ENCODE measurements at places on chromosomes 3 and 15.

GRCh38 chr3:48756640-48757039 lies 39.6 kb upstream of the IP6K2 start:
- no peaks in the 10 kb centered on the region for H3K27me3 ChIP-seq
- DNase-seq = no peak
- peaks cover 5% of the 10 kb centered on the region for H3K36me3 ChIP-seq
- H3K4me1 ChIP-seq = peaks cover 3% of the 10 kb centered on the region

DNA sequence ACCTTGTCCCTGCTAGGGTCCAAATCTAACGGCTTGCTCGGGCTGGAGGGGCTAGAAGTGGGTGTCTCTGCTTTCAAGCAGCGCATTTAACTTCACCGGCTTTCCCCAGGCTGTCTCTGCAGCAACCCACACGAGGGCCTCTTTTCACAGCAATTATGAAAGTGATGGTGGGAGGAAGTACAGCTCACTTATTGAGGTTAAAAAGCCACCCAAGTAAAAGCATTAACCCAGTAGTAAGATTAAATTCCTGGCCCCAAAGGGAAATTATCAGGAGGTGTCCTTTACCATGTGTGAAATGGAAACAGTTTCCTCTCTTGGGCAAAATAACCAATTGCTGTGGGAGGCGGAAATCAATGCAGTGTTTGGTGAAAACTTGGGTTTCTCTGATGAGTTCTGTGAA lies 41.1 kb downstream of the NGRN start:
- H3K4me1 ChIP-seq = peaks cover 19% of the 10 kb centered on the region
- peak overlapping the region; percentile 90 for H3K27ac ChIP-seq
- no peaks in the 10 kb centered on the region for H3K27me3 ChIP-seq
- no peak for DNase-seq
- H3K36me3 ChIP-seq = no peaks in the 10 kb centered on the region
- peak overlapping the region; percentile 85 for H3K4me3 ChIP-seq

DNA sequence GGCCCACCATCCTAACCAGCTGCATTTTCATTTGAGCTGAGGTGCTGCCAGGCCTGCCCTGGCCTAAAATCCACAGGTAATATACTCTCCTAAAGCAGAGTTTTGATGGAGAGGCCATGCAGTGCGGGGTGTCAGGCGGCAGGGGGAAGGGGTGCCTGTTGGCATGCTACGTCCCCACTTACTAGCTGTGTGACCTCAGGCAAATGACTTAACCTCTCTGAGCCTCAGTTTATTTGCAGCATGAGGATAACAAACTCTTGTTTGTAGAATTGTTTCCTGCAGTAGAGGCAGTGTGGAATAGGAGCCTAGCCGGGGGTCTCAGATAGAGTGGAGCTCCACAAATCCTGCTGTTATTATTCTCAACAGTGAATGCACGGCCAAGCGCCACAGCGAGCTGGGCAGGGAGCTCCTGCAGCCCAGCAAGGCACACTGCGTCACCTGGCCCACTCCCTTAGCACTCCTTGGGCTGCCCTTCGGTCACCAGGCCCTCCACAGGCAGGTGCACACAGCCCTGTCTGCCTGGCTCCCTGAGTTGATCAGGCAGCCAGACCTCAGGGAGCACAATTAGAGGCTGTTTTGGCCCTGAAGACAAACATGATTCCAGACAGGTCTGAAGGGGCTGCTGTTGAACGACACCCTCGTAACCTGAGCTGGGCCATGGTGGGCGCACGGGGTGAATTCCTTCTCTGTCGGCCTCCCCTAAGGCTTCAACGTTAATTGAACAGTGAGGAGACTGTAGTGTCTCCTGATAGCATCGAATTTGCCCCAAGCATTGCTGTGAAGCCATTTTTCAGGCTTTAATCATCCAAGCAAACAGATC lies 248.8 kb upstream of the LYSMD4 start:
- no peaks in the 10 kb centered on the region for H3K36me3 ChIP-seq
- H3K27me3 ChIP-seq = peaks cover 5% of the 10 kb centered on the region
- no peak overlapping the region for H3K27ac ChIP-seq
- no peak for DNase-seq
- no peak overlapping the region for H3K4me3 ChIP-seq

DNA sequence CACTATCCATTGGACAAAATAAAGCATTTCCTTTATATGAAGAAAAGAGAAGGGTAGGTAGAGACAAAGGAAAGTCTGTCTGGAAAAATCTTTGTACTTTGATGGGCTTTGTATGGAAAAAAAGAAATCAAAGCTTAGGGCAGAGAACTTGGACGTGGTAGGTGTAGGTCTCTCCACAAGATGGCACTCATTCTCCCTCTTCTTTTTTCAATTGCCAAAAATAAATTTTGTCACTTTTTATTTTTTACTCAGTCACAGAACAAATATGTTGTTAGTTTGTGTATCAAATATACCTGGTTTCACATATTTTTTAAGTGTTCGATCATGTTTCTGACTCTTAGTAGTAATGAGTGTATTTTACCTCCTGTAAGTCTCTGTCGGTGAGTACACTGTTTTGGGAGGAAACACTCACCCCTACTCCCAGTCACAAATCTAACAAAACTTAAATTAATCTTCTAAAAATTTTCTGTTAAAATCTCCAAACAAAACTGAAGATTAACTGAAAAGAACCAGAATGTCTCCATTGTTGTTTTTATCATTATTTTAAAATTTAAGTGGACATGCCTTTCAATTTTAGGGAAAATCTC lies 415.8 kb upstream of the GOLIM4 start:
- no peak overlapping the region for H3K27ac ChIP-seq

DNA sequence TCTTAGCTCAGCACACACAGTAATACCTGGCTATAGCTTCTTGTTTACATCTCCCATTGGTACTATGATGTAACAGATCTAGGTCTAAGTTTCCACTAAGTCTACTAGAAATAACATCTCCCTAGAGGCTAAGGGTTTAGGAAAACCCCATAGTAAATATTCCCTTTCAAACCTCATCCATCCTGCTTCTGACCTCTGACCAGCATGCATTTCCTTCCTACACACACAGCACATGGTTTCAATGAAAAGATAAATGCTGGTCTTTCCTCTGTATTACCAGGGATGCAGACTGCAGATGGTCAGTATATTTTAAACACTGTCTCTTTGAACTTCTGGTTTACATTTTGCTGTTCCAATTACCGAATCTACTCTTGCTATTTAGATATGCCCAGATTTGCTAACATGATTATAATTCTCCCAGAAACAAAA lies 96.6 kb downstream of the EFL1 start:
- peaks cover 13% of the 10 kb centered on the region for H3K36me3 ChIP-seq
- H3K4me3 ChIP-seq = no peak overlapping the region
- H3K27me3 ChIP-seq = no peaks in the 10 kb centered on the region
- H3K27ac ChIP-seq = no peak overlapping the region

DNA sequence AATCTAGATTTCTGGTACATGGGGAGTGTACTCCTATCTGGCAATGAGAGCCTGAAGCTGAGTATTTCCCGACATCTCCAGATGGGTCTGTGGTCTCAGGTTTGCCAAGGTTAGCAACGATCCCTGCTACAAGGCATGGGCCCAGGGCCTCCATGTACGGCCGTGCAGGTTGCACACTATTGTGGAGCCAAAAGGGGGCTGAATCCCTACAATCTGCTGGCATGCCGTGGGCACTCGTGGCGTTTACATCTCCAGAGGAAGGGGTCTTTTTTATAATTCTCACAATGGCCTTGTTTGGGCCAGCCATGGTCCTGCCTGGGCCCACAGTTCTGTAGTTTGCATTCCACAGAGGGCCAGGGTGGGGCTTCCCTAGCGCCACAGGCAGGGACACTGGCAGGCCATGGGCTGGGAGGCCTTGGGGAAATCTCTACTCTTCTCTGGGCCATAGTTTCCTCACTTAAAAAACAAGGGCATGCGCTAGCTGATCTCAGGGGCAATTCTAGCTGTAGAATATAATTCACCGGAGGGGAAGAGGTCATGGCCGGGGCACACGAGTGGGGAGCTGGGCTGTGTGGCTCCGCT lies 68.9 kb upstream of the TLE3 start:
- H3K4me1 ChIP-seq = peaks cover 3% of the 10 kb centered on the region
- no peaks in the 10 kb centered on the region for H3K36me3 ChIP-seq
- no peak overlapping the region for H3K4me3 ChIP-seq
- DNase-seq = no peak
- H3K27me3 ChIP-seq = no peaks in the 10 kb centered on the region
- no peak overlapping the region for H3K27ac ChIP-seq

DNA sequence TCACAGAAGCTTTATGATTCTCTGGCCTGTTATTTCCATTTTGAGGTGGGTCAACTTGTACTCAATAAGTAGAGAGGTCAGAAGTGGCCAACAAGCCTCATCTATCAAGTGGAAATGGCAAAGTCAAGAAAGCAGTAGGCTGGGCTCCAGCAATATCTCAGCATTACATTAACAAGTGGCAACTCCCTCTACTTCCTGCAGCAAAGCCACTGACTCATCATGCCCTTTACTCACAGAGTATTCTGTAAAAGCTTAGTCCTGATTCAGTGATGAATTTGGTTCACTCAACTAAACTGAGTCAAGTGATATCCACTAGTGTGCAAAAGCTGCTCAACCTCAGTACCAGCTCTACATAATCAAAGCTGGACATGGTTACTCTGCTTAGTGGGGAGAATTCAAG lies 954.6 kb downstream of the EPHA3 start:
- H3K36me3 ChIP-seq = no peaks in the 10 kb centered on the region
- H3K4me1 ChIP-seq = no peaks in the 10 kb centered on the region
- H3K27ac ChIP-seq = no peak overlapping the region
- DNase-seq = no peak

- no peak overlapping the region for H3K27ac ChIP-seq
- no peaks in the 10 kb centered on the region for H3K36me3 ChIP-seq
- H3K4me1 ChIP-seq = no peaks in the 10 kb centered on the region
- H3K4me3 ChIP-seq = no peak overlapping the region
- no peak for DNase-seq
- no peaks in the 10 kb centered on the region for H3K27me3 ChIP-seq
Measured at GRCh38 chr15:80721476-80721875, 26.4 kb downstream of the ABHD17C start.

GRCh38 chr3:181881749-181882148 lies 170.0 kb downstream of the SOX2 start:
- no peak for DNase-seq
- H3K36me3 ChIP-seq = no peaks in the 10 kb centered on the region
- H3K27me3 ChIP-seq = no peaks in the 10 kb centered on the region
- no peak overlapping the region for H3K27ac ChIP-seq
- no peak overlapping the region for H3K4me3 ChIP-seq
- no peaks in the 10 kb centered on the region for H3K4me1 ChIP-seq

GRCh38 chr15:41387646-41388045 lies 14.7 kb downstream of the NDUFAF1 start:
- DNase-seq = no peak
- H3K27me3 ChIP-seq = no peaks in the 10 kb centered on the region
- no peak overlapping the region for H3K4me3 ChIP-seq
- peaks cover 3% of the 10 kb centered on the region for H3K36me3 ChIP-seq
- no peak overlapping the region for H3K27ac ChIP-seq
- H3K4me1 ChIP-seq = peaks cover 5% of the 10 kb centered on the region

DNA sequence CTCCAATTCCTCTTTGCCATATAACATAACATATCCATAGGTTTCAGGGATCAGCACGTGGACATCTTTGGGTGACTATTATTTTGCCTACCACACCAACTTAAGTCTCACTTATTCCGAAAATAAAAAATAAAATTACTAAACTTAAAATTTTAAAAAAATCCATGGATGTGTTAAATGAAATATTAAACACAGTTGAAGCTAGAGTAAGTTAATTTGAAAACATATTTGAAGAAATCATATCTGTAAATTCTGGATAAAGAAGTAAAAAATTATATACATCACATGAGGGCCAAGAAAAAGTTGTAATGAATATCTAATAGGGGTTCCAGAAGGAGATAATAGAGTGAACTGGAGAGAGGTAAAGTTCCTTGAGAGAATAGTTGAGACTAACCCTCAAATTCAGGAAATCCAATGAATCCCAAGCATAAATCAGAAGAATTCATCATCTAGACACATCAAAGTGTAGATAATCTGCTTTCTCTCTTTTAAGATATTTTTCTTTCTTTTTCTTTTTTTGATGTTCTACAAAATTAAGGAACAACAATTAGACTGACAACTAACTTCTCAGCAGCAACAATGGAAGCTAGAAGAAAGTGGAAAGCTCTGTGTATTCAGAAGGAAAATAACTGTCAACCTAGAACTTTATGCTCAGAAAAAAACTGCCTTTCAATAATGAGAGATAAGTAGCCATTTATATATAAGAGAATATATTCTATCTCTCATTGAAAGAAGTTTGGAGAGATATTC lies 147.4 kb downstream of the ABHD5 start:
- peaks cover 27% of the 10 kb centered on the region for H3K27me3 ChIP-seq
- no peaks in the 10 kb centered on the region for H3K36me3 ChIP-seq

DNA sequence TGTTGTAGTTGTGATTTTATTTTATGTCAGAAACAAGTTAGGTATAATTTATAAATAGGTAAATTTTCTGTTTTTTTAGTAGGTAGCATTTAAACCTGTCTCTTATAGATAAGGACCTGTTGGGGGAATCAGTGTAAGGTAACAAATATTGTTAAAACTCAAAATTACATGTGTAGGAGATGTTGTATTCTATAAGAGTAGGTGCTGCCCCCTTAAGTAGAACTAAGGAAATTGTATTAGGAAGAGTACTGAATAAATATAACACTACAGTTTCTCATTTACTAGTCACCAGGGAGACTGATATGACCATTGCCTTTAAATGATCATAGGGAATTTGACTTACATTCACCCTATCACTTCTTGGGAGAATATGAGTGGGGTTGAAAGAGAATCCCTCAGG lies 31.2 kb downstream of the SLC25A36 start:
- no peak overlapping the region for H3K27ac ChIP-seq
- no peak overlapping the region for H3K4me3 ChIP-seq
- H3K36me3 ChIP-seq = peaks cover 10% of the 10 kb centered on the region
- DNase-seq = no peak
- no peaks in the 10 kb centered on the region for H3K27me3 ChIP-seq

DNA sequence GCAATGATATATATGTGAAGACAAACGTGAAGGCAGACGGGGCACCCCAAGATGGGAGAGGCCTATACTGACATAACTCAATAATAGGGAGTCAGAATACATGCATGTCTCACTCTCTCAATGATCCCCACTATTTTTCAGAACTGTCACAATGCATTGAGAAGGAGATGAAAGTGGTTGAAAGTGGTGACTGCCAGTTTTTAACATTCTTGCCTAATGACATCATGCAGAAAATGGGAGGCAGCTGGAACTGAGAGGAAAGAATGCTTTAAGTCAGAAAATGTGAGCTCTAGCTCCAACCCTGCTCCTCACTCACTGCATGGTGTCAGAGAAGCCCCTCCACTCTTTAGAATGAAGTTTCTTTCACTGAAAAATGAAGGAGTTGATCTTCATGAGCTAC lies 55.3 kb upstream of the P2RY1 start:
- no peaks in the 10 kb centered on the region for H3K36me3 ChIP-seq
- H3K4me3 ChIP-seq = no peak overlapping the region
- no peaks in the 10 kb centered on the region for H3K4me1 ChIP-seq
- no peaks in the 10 kb centered on the region for H3K27me3 ChIP-seq

GRCh38 chr15:55992769-55993110 lies 672 bp downstream of the NEDD4 start:
- peak overlapping the region; percentile 45 for H3K27ac ChIP-seq
- no peaks in the 10 kb centered on the region for H3K36me3 ChIP-seq
- peaks cover 12% of the 10 kb centered on the region for H3K27me3 ChIP-seq
- DNase-seq = no peak
- H3K4me1 ChIP-seq = peaks cover 13% of the 10 kb centered on the region

- H3K4me3 ChIP-seq = peak overlapping the region; percentile 94
- H3K4me1 ChIP-seq = peaks cover 35% of the 10 kb centered on the region
- H3K27me3 ChIP-seq = no peaks in the 10 kb centered on the region
Measured at GRCh38 chr3:108823227-108823626, 641 bp downstream of the TRAT1 start.
